Stimulated activated CD4-positive, alpha-beta T cell treated with anti-CD3 and anti-CD28 coated beads, Interleukin-15, amount 100 ng/mL, for 48 hours (primary cell): ENCODE measurements at places on chromosomes 11 and 22.

- no peak for DNase-seq
Observed at GRCh38 chr11:119188887-119189286, 3.6 kb downstream of the NHERF4 start.

DNA sequence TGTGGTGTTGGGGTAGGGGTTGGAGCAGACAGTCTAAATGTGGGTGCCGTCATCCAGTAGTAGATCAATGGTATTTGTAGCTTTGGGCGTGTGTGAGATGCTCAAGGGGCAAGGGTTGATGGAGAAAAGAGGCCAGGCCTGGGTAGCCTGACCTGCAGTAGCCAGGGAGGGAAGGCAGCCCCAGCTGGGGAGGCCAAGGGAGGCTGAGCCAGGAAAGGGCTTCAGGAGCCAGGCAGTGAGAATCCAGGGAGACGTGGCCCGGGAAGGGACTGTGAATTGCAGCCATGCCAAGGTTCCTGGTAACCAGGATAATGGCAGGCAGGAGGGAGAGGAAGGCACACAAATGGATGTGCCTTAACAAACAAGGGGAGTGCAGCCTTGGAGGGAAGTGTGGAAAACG lies 2.5 kb upstream of the DERL3 start:
- DNase-seq, result no peak

DNA sequence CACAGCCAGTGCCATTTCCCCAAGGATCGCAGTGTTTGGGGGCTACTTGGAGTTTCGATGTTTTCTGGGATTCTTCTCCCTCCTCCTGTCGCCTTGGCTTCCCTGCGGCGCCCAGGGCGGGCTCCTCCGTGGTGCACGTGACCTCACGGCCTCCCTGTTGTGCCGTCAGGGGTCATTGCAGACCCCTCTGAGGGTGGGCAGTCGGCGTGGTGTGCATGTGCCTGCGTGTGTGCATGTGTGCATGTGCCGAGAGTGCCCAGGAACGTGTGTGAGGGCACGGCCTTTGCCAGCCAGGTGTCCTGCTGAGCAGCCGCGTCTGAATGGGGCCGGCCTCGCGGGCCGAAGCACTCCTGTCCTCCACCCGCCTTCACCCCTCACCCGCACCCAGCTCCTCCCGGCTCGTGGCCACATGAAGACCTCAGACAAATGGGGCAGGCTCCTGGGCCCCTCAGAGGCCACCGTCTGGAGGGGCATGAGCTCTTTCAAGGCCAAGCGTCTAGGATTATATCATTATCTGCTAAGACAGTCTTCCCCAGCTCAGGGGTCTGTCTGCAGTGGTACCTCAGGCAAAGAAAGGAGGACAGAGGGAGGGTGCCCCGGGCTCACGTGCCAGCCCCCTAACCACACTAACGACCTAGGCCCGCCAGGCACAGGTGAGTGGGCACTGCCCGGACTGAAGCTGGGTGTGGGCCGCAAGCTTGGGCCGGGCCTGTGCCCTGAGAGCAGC lies 9.4 kb upstream of the MRPL23 start:
- DNase-seq, result no peak

- no peak for DNase-seq
Observed at GRCh38 chr22:43501878-43502277, 90.1 kb downstream of the MPPED1 start.

DNA sequence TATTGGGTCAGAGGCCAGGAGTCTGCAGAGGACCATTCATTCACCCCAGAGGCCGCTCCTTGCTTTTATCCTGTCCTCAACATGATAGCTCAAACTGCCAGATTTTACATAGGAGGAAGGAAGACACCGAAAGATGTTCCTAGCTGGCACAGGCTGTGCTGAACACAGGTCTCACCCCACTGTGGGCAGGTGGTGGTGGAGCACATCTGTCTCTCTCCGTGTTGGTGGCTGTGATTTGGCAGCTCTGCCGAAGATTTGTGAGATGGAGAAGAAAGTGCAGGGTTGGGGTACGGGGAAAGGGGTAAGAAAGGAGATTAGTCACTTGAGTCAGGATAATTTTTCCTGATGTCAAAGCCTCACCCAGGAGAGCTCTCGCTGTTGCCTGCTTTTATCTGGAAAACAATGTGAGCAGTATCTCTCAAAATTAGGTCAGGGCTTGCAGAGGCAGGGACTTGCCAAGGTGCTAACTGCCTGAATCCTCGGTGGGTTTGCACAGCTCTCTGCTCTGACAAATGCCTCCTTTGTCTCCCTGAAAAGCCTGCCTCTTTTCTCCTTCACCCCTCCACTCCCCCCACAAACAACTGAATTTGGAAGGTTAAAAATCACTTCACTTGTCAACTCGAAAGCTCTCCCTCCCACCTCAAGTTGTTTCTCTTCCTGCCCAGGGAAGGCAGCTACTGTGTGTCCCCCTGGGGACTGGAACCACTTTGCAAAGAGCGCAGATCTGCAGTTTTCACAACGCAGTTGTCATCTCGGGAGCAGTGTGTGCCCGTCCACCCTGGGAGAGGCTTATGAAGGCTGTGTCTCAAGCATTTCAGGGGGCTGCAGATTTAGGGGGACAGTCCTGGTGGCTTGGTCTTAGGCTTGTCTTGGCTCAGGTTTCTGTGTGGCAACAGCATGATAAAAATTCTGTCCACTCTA lies 299.7 kb downstream of the ST3GAL4 start:
- no peak for DNase-seq

GRCh38 chr22:36405221-36405661 lies 17.5 kb upstream of the MYH9 start:
- DNase-seq, result no peak

GRCh38 chr11:133975488-133975849 lies 18.7 kb upstream of the IGSF9B start:
- no peak for DNase-seq

DNA sequence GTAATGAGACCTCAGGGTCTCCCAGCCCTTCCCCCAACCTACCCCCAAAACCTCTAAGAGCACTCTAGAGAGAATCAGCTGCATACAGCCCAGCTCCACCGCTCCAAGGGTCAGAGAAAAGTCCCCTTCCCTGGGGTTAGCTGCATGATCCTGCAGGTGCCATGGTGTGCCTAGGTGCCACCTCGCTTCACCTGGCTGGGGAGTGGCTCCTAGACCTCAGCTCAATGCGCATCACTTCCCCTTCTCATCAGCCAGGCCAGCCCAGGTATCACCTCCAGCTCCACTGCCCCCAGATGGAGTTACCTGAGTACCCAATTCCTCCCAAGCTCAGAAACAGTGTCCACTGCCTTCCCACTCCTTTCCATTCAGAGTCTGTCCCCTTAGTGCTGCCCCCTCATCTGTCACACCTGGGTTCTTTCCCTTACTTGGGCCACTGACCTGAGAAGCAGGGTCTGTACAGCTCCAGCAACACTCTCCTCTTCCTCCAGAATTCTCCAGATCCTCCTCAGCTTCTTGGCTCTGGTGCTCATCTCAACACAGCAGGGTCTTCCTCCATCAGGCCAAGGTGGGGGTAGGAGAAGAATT lies 1.3 kb downstream of the STARD10 start:
- DNase-seq, result no peak

DNA sequence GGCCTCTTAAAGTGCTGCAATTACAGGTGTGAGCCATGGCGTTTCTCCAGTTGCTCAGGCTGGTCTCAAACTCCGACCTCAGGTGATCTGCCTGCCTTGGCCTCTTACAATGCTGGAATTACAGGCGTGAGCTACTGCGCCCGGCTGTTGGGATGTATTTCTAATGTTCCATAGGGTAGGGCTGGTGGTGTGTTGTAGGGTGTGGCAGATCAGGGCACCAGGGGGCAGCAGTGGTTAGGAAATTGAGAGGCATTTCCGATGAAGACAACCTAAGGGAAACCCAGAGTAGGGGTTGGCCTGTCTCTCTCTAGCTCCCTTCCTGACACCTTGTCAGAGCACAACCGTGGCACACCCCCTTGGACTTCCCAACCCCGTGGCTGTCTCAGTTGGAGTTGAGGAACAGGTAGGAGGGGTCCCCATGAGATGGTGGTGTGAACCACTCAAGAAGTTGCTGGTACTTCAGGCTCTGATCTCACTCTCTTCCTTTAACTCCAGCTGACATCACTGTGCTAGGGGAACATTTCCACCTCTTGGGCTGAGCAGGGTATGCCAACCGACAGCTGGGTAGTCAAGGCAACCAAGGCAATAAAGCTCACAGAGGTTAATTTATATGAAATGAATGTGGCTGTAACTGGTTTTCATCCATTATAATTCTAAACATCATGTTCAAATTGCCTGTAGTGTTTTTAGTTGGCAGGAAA lies 33.0 kb downstream of the YWHAH start:
- DNase-seq, result peak; percentile 79

DNA sequence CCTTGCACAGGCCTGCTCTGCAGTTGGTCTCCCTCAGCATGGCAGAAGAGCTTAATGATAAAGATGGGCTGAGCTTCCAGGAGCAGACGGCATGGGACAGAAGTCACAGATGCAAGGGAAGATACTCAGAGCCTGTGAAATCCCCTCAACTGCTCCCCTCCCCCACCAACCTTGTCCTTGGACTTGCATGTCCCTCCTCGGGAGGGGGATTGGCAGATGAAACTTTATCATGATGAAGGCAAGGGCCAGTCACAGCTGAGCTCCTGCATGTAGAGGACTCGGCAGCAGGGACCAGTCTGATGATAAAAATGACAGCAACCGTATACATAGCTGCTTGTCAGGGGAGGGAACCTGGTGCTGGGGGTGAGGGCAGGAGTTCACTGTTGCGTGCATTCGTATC lies 6.8 kb upstream of the SLC22A8 start:
- no peak for DNase-seq

- DNase-seq, result no peak
Observed at GRCh38 chr11:64028398-64029115, 7.2 kb upstream of the FLRT1 start.

DNA sequence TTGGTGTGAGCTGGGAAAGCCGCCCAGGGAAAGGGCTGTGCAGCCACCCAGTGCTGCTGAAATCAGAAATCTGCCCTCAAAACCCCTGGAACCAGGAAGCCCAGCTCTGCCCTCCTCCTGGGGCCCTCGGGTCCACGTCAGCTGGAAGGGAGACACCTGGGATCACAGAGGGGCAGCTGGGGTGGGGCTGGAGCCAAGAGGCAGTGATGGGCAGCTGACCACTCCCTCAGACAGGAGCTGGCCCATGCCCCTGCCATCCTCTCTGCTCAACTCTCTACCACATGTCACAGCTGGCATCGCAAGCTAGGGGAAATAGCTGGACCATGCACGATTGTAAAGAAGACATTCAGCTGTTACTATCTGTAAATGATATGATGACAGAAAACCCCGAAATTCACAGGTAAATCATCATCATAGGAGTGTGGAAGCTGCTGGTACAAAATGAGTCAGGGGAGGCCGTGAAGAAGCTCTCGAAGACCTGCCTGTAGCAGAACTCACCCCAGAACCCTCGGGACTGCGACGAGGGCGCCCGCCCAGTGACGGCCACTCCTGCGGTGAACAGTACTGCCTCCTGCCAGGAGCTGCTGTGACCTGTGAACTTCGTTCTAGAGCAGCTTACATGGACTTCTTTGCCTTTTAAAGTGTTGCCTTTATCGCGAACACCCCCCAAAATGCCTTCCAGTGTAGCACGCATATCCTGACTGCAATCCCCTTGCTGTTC lies 55.9 kb downstream of the CERK start:
- DNase-seq, result no peak

DNA sequence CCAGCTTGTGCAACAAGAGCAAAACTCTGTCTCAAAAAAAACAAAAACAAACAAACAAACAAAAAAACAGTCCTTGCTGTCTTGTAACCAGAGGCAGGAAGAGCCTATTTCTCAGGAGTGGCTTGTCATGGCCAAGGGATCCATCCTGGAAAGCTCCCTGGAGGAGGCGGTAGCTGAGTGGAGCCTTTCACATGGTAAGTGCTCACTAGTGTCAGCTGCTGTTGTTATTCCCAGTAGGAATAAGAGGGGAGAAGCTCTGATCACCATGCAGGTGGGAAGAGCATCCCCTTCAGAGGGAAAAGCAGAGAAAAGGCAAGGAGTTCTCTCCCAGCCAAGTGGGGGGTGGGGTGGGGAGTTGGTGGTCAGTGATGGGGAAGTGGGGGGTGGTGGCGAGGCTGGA lies 54.6 kb upstream of the WNT7B start:
- no peak for DNase-seq

DNA sequence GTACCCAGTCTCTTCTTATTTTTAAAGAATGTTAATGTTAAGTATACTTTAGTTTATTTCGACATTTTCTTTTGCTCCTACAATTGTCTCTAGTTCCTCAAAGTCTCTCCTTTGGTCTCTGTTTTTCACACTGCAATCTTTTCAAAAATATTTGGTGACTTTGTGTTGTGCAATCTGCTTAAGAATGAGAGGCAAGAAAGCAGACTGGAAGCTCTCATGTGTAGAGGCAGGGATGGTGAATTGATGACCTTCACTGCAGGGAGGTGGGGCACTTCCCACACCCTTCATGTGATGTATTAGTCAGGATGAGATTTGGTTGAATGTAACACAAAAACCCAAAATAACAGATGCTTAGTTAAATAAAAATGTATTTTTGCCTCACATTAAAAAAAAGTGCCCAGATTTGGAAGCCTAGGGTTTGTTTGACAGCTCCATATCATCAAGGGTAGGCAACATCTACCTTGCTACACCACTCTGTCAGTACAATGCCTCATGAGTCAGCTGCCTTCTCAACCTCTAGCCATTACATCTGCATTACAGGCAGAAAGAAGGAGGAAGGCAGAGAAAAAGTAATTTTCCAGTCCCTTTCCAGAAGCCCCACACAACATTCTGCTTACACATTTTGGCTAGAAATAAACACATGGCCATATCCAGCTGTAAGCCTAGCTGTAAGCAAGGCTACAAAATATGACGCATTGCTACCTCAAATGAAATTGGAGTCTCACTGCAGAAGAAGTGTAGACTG lies 3.8 kb upstream of the MMP27 start:
- no peak for DNase-seq

- DNase-seq, result peak; percentile 16
Observed at GRCh38 chr11:35714882-35715627, 52.5 kb downstream of the TRIM44 start.

DNA sequence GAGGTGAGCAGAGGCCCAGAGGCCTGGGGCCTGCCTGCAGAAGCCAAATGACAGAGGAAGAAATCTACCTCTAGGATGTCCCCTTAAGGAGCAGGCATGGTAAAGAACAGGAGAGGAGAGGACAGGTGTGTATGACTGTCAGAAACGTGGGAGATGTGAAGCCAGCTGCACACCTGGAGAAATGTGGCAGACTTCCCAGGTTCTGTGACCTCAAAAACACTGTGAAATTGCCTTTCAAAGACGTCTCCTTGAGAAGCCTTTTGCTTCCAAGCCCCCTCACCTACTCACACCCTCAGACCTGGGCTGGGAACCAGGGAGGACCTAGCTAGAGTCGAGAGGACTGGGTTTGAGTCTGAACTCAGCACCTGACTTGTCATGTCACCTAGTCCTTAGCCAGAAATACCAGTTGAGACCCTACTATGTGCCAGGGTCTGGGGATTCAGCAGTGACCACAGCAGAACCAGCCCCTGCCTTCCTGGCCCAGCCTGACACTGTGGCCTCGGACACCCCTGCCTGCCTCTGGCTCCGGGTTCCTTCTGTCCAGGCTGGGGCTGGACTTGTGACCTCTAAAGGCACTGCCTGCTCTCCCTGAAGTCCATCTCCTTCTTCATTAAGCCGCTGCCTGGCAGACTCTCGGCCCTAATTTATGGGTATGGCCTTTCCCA lies 5.6 kb downstream of the TPBGL start:
- no peak for DNase-seq

- no peak for DNase-seq
Observed at GRCh38 chr11:62553839-62554361, 7.3 kb upstream of the AHNAK start.
